Stimulated activated CD8-positive, alpha-beta memory T cell treated with anti-CD3 and anti-CD28 coated beads, Interleukin-15, amount 100 ng/mL, for 48 hours (primary cell): ENCODE measurements at places on chromosomes 3 and 15.

DNA sequence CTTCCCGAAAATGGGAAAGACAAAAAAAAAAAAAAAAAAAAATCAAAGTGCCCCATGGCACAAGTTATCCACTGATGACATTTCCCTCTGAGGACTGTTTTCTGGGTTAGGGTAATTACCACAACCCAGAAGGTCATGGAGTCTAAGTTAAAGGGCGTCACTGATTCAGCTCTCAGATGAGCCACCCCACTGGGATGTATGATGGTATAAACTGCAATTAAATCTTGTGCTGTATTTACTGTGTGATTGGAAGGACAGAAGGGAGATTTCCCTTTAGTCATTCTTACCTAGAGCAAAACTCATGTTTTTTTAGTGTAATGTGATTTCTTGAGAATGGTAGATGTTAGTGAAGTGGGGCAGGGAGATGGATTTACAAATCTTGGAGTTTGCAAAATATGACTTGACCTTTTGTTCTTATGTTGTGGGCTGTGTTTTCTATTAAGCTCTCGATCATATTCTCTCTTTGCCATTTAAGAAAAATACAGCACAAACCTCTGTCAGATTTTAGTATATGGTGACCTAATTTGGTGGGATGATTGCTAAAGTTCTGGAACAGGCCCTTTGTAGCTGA lies 244.2 kb downstream of the PTPRG start:
- no peak for DNase-seq

DNA sequence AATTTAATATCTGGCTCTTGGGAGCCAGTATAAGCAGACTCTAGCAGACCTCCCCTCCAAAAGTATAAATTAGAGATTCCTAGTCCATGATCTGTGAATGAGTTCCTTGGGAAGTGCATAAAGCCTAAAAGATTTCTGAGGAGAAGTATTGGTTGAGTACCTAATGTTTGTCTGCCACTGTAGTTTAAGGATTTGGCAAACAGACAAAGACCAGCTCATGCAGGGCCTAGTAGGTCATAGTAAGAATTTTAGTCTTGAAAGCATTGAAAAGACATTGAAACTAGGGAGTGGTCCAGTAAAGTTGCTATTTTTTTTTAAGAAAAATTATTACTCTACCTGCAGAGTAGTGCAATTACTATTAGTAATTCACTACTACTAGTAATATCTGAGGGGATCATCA lies 67.5 kb downstream of the SPRED1 start:
- no peak for DNase-seq

DNA sequence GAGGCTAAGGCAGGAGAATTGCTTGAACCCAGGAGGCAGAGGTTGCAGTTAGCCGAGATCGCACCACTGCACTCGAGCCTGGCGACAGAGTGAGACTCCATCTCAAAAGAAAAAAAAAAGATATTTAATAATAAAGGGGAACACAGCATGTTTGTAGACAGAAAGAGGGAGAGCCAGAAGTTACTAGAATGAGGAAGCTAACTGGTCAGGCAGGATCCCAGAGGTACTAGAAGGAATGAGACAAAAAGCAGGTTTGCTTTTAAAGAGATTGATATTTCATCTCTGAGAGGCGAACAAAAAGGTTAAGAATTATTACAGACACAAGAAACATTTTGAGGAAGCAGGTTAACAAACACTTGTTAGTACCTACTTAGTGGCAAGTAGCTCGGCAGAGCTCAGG lies 9.2 kb downstream of the CD200R1 start:
- no peak for DNase-seq

- peak; percentile 39 for DNase-seq
Measured at GRCh38 chr3:13879946-13880810, at the start of gene WNT7A. WNT7A (minus strand) TSS chr3:13880071; CDS start chr3:13879816, 255 bp downstream.

DNA sequence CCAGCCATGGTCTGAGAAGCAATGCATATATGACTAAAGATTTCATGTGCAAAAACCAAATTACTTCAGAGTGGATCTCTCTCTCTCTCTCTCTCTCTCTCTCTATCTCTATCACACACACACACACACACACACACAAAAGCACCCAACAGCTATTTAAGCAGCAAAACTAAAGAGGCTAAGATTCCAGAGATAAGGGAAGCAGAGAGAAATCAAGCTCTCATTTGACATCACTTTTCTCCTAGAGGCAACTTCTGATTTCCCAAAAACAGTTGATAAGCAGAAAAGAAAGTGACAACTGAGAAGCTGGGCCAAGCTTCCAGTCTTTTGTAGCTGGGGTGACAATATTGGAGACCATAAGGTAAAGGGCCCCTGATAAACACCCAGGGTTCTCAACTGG lies 526.0 kb upstream of the NR2F2 start:
- DNase-seq: no peak

GRCh38 chr3:132997404-132998185 lies 40.6 kb upstream of the TMEM108 start:
- no peak for DNase-seq
